Stimulated activated CD4-positive, alpha-beta T cell treated with anti-CD3 and anti-CD28 coated beads, Interleukin-2, amount 100 ng/mL, for 48 hours (primary cell): ENCODE measurements at places on chromosomes 7 and 10.
A peak's percentile ranks its signal among the peaks of the same experiment; 100 is the strongest.

DNA sequence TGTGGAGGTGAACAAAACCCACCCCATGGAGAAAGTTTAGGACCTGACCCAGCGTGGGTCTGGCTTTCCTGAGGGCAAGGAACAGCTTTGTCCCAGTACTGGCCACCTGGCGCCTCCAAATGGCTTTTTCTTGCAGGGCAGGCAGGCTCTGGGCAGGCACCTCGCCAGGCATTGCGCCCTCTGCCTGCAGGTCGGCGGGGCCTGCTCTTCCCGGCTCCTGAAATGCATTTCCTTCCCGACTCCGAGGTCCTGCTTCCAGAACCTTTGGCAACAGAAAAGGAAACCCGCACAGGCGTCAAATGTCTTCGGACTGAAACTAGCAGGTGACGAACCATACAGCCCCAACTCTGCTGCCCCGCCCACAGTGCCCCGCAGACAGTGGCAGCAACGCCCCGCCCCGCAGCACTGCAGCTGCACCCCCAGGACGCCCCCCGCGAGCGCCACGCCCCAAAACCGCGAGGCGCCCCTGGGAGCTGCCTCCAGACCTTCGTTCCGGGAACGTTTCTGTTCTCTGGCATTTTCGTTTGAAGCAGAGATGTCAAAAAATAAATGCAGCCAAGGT lies 65.5 kb downstream of the C10orf143 start:
- DNase-seq: no peak

- no peak for DNase-seq
Observed at GRCh38 chr10:101816376-101816775, 1.9 kb downstream of the OGA start.

GRCh38 chr7:141113131-141113530 lies 39.3 kb downstream of the TMEM178B start:
- no peak for DNase-seq

- no peak for DNase-seq
Observed at GRCh38 chr10:129075508-129075907, 391.5 kb upstream of the MGMT start.

DNA sequence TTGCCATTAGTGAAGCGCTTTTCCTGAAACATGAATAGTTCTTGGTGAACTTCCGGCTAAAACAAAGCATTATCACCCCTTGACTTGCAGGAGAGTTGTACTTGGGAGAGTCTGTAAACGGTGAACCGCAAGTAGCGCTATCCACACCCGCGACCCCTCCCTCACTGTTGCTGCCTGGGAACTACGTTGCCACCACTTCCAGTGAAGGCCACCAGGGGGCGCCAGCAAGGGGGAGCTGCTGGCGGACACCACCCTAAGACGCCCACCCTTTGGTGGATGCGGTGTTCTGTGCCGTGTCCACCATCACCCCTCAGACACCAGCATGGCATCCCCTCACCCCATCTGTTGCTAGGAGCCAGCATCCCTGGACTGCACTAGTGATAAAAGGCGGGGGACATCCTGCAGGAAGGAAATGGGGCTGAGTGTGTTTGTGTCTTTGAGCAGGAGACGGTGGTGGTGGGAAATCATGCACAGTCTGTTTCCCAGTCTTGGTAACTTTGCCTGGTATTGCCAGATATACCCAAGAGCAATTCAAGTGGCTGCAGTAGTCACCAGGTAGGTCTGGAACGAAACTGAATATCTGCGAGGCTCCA lies 298.2 kb downstream of the FRMD4A start:
- DNase-seq: peak; percentile 47

DNA sequence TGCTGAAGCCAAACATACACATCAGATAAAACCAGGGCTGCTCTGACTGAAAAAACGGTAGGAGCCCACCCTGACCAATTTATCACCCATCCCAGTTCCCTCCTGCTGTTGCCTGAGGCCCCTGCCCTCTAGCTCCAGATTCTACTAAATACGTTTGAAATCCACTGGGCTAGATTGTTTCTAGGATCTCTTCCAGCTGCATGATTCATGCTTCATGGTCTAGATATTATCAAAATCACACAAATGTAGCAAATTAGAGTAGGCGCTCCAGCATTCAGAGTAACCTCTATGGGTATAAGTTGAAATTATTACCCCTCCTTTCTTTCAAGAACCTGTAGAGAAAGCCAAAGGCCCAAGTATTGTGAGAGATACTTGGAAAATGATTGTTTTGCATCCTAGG lies 151.2 kb upstream of the FAM13C start:
- no peak for DNase-seq

- DNase-seq: no peak
Observed at GRCh38 chr7:725223-726005, 1.1 kb upstream of the DNAAF5 start.

DNA sequence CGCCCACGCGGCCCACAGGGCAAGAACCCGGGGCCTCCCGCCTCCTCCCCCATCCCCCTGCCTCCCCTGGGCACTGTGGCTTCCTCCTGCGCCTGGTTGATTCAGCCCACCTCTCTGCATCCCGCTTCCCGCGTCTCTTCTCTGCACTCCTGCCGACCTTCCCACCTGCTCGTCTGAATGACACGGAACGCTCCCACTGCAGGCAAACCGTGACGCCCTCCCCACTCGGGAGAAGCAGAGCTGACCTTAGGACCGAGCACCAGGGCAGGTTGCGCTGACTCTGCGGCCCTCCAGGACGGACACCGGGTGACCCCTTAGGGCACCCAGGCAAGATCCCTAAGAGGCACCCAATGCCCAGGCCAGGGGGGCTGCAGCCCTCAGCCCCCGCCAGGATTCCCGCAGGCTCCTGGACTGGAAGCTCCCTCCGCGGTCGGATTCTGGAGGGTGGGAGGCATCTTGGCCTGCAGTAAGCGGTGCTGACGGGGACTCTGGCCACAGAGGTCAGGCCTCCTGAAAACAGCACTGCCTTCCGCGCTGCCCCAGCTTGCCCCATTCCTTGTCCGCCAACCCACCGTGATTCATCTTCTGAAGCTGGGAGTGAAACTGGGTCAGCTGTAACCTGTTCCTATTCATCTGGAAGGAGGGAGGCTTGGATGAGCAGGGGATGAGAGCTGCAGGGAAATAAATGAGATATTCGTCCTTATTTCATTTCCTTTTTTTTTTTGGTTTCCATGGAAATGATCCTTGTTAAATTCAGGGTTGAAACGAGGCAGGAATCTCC lies 990 bp downstream of the CALML3 start:
- DNase-seq: no peak

DNA sequence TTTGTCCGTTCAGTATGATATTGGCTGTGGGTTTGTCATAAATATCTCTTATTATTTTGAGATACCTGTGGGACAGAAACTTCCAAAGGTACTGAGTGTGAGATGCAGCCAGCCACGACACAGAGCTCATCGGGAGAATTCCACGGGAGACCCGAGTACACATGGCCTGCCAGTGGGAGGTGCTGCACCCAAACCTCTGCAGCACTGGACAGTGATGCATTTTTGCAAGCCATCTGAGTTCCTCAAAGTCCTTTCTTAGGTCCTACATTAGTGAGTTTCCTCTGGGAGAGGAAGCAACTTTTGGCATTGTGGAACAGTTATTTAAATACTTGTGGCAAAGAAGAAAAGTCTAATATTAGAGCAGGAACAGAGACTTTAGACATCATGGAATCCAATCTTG lies 77.5 kb downstream of the ARID5B start:
- DNase-seq: no peak

DNA sequence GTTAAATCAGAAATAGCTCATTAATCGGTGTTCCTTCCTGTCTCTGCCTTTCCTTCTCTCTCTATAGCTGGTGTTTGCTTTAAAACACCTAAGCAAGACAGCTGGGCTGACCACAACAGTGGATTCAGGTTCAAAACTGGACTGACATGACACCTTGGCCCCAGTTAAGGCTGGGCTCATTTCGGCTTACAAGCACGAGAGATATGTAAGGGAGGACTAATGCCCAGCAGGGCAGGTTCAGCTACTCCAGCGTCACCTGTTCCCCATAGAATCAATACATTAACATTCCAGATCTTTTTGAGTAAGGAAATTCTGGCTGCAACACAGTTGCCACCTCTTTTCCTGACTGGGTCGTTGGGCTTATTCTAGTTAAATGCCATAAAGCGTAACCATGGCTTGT lies 323.0 kb upstream of the AOAH start:
- no peak for DNase-seq

DNA sequence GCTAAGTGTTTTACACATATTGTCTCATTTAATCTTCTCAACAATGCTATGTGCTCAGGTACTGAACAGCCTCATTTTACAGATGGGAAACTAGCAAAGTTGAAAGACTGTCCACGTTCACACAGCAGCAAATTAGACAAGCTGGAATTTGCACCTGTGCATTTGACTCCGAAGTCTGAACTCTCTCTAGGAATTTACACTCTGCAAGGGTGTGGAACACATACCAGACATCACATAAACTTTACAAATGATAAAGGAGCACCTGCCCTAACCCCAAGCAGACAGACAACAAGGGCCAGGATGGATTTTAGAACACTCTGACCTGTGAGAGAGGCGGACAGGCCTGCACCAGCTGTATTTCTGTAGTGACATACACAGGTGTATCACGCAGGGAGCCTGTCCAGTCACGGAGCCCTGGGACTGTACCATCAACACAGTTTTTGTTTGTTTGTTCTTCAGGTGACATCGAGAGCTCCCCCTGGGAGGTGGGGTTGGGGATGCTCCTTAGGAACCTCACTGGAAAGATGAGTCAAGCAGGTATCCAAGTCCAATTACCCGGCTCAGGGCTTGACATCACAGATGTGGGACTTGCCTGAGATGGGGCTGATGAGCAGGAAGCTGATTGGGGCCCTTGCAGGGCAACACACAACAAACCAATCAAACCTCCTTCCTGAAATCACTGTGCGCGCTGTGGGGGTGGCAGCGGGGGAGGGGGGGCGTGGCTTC lies 31.0 kb downstream of the MKI67 start:
- no peak for DNase-seq

- no peak for DNase-seq
Observed at GRCh38 chr10:11261687-11262493, 244.2 kb downstream of the CELF2 start.

GRCh38 chr7:44602576-44602910 lies 3.9 kb upstream of the OGDH start:
- no peak for DNase-seq

- no peak for DNase-seq
Observed at GRCh38 chr7:13731643-13732042, 257.8 kb downstream of the ETV1 start.

DNA sequence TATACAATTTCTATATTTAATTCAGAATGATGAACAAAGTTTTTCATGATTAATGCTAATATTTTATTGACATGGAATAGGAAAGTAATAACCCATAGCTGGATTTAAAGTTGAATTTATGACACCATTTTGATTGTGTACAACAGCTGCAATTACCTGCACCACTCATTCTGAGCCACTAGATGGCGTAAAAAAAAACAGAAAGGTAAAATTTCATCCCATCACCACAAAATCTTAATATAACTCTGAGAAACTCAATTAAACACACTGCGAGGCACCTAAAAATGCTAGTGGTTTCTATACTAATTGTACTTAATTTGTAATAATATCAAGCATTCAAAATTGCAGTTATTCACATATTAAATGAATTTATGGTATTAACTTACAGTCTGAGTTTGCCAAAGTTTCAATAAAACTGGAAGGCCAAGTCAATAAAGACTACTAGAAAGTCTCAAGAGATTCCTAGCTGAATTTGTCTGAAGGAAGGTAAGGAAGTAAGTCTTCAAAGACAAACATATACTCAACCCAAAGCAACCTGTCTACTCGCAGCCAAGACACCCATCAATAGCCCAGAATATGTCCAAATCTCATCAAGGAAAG lies 182.5 kb downstream of the SKAP2 start:
- no peak for DNase-seq

DNA sequence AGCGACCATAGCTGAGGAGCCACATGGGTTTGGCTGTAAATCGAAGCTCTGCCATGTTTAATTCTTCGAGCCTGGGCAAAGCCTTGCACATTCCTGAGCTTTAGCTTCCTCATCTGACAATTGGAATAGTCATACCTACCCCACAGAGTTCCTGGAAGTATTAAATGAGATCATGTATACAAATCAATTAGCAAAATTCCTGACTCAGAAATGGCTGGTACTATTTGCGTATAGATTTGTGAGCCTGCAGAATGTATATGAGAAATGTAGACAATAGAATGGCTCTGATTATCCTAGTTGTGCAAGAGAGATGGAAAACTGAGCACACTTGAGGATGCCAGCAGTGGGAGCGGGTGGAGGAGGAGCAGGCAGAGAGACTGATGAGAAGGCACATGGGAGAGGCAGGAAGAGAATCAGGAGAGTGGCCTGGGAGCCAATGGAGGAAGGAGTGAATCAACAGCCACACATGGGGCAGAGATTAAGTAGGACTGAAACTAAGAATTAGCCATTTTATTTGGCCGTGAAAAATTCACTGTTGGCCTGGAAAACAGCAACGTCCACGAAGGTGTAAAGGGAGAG lies 128.0 kb upstream of the C1GALT1 start:
- DNase-seq: no peak

DNA sequence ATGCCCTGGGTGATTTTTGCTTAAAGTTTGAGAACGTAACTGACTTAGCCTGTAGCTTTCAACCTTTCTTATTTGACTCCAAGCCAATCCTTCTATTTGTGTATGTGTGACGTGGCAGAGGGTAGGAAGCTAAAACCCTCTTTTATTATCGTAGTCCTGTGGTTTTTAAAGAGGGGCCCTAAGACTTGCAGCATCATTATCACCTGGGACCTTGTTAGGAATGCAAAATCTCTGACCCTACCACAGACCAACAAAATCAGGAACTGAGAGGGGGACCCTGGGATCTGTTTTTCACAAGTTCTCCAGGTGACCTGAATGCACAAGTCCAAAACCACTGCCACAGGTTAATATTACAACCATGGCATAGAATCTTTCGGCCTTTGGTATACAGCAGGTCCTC lies 80.1 kb downstream of the OSBPL3 start:
- no peak for DNase-seq

- DNase-seq: no peak
Observed at GRCh38 chr7:18515067-18515466, 19.5 kb downstream of the HDAC9 start.

- no peak for DNase-seq
Observed at GRCh38 chr7:36209814-36210183, 56.7 kb downstream of the EEPD1 start.

DNA sequence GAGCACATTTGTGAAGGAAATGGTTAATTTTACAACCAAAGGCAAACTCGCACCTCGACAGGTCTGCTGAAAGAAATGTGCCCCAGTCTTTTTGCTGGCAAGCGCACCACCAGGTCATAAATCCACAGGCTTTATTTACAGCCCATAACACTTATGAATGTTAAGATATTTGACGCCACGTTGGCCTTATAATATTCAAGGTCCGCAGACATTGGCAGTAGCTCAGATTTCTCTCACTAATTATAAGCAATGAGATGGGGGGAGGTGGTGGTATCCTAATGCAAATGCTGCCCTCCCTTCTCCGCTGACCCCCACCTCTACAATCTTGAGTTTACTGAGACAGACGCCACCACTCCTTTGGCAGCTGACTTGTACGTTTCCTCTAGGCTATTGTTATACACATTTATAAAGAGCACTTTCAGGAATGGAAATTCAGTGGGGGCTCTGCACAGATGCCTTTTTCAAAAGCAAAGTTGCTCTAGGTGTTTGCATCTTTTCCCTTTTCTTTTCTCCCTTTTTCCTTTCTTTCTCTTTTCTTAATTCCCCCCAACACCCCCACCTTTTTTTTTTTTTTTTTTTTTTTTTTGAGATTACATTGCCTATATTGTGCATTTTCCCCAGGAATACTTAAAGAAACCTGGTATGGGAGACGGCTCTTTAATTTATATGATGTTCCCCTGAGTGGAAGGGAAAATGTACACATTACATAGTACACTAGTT lies 6.7 kb downstream of the TCF7L2 start:
- DNase-seq: no peak

GRCh38 chr7:151311294-151311864 lies 30.2 kb upstream of the NUB1 start:
- peak; percentile 30 for DNase-seq
